ENCODE measurements at places on chromosomes 3 and 15.

DNA sequence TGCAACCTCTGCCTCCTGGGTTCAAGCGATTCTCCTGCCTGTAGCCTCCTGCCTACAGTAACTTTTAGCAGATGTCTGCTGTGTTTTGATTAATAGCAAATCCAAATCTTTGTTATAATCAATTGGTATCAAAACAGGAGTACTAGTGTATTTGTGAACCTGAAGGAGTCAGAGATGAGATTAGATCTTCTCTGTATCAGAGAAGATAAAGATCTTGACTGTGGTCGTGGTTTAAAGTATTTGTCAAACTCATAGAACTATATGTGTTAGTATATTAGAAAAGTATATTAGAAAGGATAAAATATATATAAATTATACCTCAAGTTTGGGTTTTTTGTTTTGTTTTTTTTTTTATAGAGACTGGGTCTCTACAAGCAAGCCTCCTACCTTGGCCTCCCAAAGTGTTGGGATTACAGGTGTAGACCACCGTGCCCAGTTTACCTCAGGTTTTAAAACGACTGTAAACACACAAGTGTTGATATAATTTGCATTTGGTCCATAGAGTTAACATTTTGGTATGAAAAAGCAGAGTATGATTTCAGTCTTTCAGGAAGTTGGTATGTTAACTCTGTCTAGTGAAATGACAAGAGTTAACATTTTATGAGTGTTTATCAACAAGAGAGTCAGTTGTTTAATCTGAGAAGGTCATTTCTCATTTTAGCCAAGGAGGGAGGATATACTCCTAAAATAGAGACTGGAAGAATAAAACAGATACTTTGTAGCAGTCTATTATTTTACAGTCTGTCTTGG, 18.3 kb downstream of the RTF1 start:
- no peak for DNase-seq

DNA sequence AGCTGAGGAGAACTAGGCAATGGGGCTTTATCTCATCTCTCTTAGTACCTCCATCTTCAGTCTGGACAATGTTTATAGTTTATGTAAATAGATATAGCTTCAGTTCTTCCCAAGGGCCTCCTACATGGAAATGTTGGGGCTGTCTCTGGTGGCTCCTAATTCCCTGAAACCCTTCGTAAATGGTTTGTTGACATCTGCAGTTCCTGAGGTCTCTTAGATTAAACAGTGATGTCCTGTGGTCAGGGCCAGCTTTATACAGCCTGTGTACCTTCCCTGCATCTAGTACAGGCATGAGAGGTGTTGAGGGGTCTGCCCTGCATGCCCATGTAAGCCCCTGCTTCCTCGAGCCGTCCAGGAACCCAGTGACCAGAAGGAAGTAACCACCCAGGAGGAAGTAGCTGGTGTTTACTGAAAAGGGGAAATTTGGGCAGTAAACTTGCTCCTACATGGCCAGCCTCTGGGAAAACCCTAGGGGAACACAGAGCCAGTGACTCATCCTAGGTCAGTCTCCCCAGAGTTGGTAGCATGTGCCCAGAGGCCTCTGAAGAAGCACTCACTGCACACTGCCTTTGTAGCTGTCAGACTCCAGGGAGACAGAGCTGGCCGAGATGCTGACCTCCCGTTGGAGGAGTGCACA, 4.7 kb upstream of the TBC1D2B start:
- no peak for DNase-seq

GRCh38 chr3:3615533-3615932, 183.7 kb upstream of the LRRN1 start:
- no peak for DNase-seq

DNA sequence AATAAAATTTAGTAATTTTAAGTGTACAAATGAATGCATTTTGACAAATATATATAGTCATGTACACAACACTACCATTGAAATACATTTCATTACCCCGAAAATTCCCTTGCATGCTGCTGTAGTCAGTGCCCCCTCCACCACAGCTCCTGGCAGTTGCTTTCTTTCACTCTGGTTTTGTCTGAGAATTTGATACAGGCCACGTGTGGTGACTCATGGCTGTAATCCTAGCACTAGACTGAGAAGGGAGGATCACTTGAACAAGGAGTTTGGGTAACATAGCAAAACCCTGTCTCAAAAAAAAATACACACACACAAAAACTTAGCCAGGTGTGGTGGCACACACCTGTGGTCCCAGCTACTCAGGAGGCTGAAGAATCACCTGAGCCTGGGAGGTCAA, 65.4 kb downstream of the TFRC start:
- DNase-seq = no peak

- no peak for DNase-seq
Observed at GRCh38 chr15:40102897-40103858, 5.5 kb downstream of the BMF start.

DNA sequence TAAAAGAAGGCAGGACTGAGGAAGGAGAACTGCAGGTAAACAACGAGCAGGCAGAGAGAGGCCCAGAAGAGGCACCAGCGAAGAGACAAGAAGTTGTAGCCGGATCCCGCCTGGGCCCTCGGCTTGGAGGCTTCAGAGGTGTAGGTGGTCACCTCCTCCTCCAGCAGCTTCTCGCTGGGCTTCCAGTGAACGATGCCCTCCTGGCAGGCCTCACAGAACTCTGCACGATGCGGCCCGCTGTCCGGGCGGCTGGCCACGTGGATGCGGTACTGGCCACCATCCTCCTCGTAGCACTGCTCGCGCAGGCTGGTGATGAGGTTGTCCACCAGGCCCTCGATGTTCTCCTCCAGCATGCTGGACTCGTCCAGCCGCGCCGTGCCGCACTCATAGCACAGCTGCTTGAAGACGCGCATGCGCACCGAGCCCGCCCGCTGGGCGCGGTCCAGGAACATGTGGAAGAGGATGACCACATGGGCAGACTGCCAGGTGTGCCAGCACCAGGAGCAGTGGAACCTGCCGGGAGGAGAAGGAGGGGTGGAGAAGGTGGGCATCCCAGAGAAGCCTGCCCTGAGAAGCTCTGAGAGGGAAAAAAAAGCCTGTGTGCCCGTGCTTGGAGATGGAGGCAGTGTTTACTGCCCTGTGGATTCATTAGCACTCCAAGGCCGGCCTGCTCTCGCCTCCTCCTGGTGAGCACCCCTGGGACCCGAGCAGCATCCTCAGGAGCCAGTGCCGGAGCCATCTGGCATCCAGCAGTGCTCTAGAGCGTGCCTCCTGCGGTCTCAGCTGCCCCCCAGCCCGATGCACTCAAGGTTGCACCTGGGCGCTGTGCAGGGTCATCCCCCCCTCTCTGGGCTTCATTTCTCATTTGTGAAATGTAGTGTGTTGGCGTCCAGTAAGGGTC, 3.6 kb downstream of the RTP2 start:
- DNase-seq = no peak

DNA sequence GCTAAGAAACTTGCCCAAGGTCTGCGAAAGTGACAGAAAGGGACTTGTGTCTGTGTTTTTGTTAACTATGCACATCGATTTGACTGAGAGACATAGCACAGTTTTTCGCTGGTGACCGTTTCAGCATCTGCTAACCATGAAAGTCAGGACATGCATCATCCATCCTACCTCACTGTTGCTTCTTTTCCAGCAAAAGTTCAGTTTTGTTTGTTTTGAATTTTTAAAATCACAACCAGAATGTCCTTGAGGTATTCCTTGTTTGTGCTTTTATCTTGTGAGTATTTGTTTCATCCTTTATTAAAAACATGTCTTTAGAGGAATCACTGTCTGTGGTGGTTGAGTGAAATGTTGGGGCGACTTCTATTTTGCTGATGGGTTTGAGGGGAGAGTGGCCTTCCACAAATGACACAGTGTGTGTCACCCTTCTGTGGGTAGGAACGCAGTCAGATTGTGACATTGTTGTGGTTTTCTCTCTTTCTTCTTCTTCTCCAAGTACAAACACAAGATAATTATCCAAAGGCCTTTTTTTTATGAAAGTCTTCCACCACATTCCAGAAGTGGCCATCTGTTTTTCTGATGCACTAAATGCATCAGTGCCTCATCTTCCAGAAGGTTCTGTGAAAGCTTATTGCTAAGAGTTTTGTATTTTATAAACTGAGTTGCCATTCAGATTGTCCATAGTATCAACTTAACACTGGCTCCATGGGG, 214.4 kb upstream of the NR2E3 start:
- no peak for DNase-seq

- no peak for DNase-seq
Observed at GRCh38 chr15:52782514-52782913, 7.6 kb downstream of the ONECUT1 start.

DNA sequence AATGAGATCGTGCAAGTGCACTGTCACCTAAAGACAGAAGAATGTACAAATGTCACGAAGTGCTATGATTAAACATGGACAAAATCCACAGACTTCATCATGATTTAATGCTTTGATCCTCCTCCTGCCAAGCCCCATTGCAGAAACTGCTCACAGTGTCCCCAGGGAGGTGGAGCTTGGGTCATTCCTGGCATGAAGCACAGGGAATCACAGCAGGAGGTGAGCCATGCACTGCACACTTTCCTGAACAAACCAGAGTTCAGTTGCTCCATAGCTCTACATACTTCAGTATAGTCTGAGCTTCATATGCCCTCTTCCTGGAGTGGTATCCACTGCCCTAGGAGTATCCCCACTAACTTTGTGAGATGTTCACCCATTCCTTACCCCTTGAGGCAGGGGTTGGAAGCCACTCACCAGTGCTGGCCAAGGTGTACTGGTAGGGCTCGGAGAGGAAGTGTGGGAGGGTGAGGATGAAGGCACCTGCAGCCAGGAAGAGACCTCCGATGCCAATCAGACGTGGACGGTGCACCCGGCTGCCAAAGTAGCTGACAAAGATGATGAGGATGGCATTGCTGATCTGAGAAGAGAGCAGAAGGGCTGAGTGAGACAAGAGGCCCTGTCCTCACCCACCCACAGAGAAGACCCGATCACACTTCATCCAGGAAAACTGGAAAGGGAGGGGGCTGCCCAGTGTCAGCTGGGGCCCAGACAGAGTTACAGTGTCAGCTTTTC, 56.3 kb downstream of the SLCO2A1 start:
- no peak for DNase-seq

GRCh38 chr3:102972350-102972749, 537.5 kb downstream of the ZPLD1 start:
- no peak for DNase-seq

- DNase-seq = no peak
Observed at GRCh38 chr3:112122870-112123269, 10.2 kb downstream of the GCSAM start.

DNA sequence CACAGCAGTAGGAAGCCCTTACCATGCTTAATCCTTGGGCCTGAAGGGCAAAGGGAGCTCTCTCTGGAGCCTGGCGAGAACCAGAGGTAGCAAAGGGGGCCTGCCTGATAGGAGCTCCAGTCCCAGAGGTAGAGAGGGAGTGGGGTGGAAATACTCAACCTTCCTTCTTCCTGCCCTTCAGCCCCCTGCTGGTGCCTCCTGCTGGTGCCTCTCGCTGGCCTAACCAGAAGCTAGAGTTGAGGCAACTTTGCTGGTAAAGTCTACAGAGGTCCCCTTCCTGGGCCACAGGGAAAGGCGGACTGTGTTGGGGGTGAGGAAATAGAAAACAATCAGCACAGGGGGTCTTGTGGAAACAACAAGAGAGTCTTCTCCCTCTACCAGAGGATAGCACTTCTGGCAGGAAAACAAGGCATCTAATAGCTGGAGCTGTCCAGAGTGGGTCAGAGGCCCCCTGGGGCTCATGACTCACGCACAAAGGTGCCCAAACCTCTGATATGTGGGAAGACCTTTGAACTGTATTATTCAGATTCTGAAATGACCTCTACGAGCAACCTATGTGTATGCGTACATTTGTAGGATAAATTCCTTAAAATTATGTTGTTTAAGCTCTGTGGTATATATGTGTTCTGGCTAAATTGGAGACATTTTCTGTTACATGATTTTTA, 133.9 kb downstream of the LRRC28 start:
- DNase-seq = no peak

GRCh38 chr15:79172801-79173460, 82.4 kb upstream of the RASGRF1 start:
- DNase-seq = no peak

GRCh38 chr15:71683411-71684274, 126.7 kb upstream of the NR2E3 start:
- no peak for DNase-seq

- DNase-seq = no peak
Observed at GRCh38 chr15:80123034-80123433, 29.8 kb upstream of the FAH start.

DNA sequence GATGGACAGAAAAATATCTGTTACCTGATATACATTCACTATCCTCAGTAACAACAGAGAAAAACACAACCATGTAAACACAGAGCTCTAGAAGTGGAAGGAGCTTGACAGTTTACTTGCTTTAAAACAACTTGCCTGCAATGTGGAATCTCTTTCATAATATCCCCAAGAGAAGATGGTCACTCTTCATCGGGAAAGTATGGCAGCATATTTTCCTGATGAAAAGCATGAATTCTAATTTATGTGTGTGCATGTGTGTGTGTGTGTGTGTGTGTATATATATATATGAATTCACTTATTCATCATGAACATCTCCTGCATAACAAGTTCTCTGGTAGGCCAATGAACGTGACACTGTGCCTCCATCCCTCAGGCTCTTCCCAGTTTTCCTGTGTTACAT, 81.2 kb downstream of the EFL1 start:
- DNase-seq = no peak

GRCh38 chr15:65222891-65223290, 11.6 kb upstream of the CILP start:
- DNase-seq = no peak

- no peak for DNase-seq
Observed at GRCh38 chr3:124201226-124201625, 209.3 kb upstream of the ROPN1 start.

DNA sequence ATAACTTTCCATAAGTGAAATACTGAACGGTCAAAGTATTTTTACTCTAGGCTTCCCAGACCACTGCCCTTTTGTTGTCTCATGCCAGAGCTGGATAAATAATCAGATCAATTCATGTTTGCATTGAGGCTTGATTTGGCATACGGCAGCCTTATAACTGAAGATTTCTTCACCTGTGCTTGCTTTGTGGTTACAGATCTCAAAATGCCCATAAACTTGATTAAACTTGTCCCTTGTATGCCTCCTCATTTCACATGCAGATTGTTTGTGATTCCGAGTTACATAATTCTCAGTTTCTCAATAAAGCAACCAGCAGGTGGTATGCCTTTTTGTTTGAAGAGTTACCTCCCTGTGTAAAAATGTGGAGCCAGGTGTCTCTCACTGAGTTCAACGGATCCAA, 211.4 kb upstream of the LRIG1 start:
- no peak for DNase-seq

- DNase-seq = no peak
Observed at GRCh38 chr3:128374746-128375445, 91.8 kb downstream of the DNAJB8 start.
